Right lung (tissue), 10 donors: ENCODE measurements at places on chromosomes 3 and 15. TPM values are rescaled to one million over a fixed set of nuclear protein-coding genes. Genes with fewer than 3 reads are reported as not detected.
A peak's percentile ranks its signal among the peaks of the same experiment; 100 is the strongest.

ROBO1 gene
- 63.3 TPM for polyA plus RNA-seq

SLC28A1 gene
- 0.24 TPM for polyA plus RNA-seq

GABRR3 gene
- polyA plus RNA-seq = not detected

USP50 gene
- polyA plus RNA-seq = not detected

GOLGA6A gene
- 0.08 TPM for polyA plus RNA-seq

CRYGS gene
- 10.7 TPM for polyA plus RNA-seq

DNA sequence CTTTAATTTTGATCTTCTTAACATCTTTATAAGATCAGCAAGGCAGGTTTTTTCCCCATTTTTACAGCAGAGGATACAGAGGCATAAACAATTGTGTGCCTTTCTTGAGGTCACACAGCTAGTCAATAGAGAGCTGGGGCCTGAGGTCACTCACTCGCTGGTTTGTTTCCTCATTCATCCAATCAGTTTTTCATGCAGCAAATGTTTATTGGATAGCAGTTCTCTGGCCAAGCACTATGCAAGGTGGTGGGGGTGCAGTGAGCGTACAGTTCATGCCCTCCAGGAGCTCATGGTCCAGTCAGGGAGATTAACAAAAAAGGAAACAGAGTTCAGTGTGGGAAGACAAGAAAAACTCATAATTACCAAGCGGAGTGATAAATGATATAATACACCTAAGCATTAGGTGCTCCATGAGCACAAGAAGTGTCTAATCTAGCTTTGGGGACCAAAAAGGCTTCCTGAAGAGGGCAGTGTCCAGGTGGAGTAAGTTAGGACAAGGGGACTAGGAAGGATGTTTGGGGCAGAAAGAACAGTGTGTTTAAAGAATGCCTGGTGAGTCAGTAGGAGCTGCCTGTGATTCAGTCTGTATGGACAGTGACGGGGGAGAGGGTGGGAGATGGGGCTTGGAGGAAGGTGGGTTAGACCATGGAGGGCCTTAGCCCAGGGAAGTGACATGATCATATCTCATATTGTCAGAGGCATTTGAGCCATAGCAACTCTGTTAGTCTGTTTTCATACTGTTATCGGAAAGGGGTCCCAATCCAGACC lies 29.3 kb downstream of the MAP2K5 start:
- no peak for DNase-seq

DNA sequence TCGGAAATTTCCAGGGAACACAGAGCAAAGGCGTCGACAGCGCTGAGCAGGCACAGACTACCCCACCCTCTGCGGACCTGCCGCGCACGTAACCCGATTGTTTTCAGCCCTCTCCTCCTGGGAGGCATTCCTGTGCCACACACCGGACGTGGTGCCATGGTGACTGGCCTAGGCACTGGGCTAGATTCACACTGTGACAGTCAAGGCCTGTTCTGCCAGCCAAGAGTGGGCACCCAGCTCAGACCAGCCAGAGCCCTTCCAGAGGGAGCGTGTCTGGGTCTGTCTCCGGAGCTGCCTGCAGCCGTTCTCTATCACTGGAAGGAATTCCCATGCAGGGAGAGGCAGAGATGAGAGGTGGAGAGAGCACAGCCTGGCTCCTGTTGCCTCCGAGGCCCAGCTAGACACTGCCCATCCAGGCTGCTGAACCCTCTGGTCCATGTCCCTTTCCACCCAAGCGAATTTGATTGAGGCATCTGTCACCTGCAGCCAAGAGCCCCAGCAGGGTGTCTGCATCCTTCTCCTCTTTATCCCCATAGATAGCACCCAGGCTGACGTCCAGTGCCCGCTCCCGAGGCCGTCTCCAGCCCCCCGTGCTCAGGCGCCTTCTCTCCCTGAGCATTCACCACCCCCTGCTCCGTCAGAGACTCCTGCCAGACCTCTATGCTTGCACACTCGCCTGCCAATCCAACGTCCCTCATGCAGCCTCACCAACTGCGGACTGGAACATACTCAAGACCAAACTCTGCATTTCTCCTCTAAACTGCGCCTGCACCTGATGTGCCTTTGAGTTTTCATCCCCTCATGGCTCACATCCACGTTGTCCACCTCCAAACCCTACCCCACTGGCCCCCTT lies 267.5 kb downstream of the OCA2 start:
- no peak for DNase-seq

DNA sequence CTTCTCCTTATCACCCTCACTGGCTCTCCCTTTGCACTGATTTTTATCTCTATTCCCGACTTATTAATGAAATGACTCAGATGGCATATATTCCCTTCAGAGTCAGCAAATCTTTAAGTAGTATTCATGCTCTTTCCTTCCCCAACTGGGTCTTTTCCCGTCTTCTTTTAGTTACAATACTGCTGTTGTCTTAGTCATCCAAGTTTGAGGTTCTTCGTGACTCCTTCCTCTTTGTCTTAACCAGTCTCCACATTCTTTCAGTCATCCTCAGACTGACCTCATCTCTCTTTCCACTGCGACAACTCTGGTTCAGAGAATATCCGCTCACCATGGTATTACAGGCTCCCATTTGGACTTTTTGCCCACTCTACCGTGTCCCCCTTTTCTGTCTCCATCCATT lies 12.4 kb downstream of the WDR5B start:
- no peak for DNase-seq

DNA sequence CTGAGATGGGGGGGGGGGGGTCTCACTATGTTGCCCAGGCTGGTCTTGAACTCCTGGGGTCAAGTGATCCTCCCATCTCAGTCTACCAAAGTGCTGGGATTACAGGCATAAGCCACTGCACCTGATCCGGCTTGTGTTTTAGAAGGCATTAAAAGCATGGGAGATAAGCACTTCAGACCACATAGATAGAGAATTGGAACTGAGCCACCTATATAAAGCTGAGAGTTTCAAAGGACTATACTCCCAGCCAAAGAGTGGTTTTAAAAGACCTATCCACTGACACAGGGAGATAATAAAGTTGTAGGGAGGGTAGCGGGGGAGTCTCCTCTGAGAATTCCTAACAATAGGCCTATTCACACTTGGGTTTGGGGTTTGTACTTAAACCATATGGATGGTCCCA lies 34.8 kb downstream of the DENND4A start:
- no peak for DNase-seq

DNA sequence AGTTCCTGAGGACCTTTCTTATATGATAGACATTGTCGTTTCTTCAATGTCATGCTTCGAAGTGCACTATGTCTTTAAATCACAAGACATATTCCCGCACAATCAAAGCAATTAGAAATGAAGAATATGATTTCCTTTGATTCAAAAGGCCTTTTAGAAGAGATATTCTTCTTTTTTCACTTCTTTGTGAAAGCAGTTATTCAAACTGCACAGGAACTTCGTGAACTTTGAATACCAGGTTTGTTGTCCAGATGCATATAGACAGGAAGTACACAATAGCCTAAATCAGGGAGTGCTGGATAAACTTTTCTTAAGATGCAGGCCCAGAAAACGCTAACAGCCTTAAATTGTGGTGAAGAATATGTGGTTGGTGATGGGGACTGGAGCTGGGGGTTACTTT lies 591.1 kb upstream of the NAALADL2 start:
- no peak for DNase-seq

GRCh38 chr3:12991481-12991837 lies 81.8 kb downstream of the IQSEC1 start:
- DNase-seq = no peak

GRCh38 chr15:91099616-91099994 lies 452 bp upstream of the SV2B start:
- peak; percentile 21 for DNase-seq

DNA sequence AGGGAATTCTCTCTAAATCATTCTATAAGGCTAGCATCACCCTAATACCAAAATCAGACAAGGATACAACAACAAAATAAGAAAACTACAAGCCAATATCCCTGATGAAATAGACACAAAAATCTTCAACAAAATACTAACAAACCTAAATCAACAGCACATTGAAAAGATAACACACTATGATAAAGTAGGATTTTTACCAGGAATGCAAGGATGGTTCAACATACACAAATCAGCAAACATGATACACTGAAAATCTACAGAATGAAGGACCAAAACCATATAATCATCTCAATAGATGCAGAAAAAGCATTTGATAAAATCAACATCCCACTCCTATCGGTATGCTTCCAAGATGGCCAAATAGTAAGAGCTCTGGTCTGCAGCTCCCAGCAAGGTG lies 39.5 kb downstream of the ALDH1A2 start:
- DNase-seq = no peak

DNA sequence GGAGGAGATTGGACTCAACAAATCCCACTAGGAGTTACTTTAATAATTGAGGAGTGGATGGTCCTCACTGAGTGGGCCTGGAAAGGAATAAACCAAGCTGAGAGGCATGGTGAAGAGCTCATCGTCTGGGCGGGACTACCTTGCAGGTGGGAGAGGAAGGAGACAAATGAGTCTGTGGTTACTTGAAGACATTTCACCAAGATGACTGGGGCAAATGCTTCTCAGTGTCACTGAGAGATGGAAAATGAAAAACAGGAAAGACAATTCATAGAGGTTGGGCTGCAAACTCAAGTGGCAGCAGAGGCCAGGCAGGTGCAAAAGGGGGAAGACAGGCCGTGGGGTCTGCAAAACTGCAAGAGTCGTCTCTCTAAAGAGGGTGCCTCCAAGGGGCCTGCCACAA lies 1.5 kb upstream of the ARHGAP31 start:
- no peak for DNase-seq

GRCh38 chr3:185966655-185967054 lies 28.8 kb upstream of the TRA2B start:
- no peak for DNase-seq

GRCh38 chr15:85704066-85704465 lies 90.7 kb downstream of the KLHL25 start:
- DNase-seq = no peak

- DNase-seq = no peak
These were observed 177.1 kb upstream of the UMPS start for GRCh38 chr3:124553178-124553577.

GRCh38 chr3:186137051-186137685 lies 28.3 kb upstream of the ETV5 start:
- no peak for DNase-seq

- peak; percentile 80 for DNase-seq
These were observed 3.9 kb upstream of the DPP8 start for GRCh38 chr15:65521350-65521749.

DNA sequence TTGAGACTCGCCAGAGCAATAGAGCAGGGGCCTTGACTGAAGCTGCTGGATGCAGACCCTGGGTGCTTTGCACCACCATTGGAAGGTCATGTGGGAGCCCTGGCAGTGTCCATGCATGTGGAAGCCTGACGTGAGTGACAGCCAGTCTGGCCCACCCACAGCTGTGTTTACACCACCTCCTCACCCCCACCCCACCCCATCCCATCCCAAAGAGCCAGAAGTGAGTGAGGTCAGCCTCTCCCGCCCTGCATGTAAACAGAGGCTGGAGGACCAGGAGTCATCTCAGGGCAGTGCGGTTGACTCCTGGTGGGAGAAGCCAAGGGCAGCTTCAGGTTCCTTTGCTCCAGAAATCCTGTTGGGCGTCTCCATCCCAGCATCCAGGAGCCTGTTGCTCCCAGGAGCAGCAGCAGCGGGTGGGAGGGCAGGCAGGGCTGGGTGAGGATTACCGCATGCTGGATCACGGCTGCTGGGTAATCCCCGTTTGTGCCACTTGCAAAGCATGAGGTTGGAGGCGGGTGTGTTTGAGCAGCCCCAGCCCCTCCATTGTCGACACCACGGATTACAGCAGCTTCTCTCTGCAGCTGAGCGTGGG lies 44.6 kb downstream of the CORO2B start:
- DNase-seq = no peak

GRCh38 chr3:16332904-16333426 lies 68.0 kb downstream of the OXNAD1 start:
- no peak for DNase-seq

GRCh38 chr3:40104441-40104840 lies 205.1 kb upstream of the EIF1B start:
- DNase-seq = no peak
